ENCODE measurements at places on chromosomes 6 and 20.

- no peak for DNase-seq
These were observed 9.7 kb downstream of the MOCS3 start for GRCh38 chr20:50968289-50968688.

DNA sequence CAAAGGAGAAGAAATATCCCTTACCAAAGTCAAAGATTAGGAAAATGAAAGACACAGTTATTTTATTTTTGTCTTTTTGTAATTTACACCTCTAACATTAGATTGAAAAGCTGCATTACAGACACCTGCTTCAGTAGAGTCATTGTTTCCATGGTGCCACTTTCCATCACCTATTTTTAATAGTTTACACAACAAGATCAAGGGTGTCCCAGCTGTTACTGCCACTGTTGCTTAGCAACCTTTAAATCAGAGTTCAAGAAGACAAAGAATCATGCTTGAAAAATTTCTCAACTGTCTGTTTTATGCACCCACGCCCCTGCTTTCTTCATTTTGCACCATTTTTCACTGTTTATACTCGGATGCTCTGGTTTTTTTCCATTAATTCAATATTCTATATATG lies 668.2 kb upstream of the GJE1 start:
- no peak for DNase-seq

DNA sequence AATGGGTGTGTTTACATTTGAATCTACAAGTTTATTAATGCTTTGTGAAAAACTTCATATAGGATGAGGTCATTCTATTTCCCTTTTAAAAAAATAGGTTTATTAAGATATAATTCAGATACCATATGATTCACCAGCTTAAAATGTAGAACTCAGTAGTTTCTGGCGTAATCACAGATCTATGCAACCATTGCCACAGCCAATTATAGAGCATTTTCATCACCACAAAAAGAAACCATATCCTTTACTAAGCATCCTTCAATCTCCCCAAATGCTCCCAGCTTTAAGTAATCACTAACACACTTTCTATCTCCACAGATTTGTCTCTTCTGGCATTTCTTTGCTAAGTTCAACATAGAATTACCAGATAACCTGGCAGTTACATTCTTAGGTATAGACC lies 137.2 kb downstream of the PTPRT start:
- no peak for DNase-seq

DNA sequence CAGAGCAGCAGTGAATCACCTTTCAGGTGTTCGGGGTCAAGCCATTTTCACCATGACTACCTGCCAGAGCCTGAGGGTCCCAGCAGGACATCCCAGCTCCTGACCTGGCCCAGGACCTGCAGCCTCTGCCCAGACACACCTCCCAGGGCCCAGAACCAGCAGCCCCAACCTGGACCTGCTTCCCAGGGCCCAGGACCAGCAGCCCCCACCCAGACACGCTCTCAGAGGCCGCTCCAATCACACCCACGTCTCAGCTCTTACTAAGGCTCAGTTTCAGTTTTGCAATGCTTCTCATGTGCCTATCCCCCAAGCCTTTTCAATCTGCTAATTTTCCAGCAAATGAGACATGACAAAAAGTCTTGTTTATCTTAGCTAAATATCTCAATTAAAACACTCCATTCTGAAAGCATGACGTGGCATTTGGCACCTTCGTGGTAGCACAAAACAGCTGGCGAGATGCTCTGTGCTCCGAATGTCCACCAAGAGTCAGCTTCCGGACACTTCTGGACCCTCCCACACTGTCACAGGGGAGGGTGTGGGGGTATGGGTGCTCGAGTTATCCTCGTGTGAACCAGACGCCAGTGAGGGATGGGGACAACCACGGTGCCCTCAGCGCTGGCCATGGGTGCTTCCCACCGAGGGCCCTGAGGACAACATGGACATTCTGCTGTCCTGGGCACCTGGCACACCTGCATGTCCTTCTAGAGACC lies 253.2 kb downstream of the DLL1 start:
- DNase-seq: no peak

- DNase-seq: no peak
These were observed 272.2 kb upstream of the FLRT3 start for GRCh38 chr20:14609328-14610221.

GRCh38 chr6:154822947-154823558 lies 89.8 kb downstream of the SCAF8 start:
- no peak for DNase-seq

DNA sequence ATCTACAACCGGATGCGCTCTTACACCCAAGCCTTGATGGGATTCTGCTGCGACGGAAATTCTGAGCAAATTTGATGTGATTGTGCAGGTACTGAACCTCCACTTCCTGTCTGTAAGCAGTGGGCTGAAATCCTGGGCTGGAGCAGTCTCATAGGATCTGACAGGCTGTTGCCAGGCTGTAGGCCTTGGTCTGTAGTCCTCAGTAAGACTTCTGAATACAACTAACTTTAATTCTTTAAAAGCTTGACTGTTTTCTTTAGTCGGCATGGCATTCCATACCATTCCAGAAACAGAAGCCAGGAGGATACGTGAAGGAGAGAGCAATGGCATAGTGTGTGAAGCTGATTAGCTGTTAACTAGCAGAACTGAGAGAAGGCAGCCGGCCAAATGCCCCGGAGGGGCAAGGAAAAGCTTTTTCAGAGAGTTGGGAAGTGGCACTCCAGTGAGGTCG lies 68.3 kb downstream of the ADTRP start:
- no peak for DNase-seq

- no peak for DNase-seq
These were observed 589.8 kb downstream of the BCKDHB start for GRCh38 chr6:80696268-80696667.

DNA sequence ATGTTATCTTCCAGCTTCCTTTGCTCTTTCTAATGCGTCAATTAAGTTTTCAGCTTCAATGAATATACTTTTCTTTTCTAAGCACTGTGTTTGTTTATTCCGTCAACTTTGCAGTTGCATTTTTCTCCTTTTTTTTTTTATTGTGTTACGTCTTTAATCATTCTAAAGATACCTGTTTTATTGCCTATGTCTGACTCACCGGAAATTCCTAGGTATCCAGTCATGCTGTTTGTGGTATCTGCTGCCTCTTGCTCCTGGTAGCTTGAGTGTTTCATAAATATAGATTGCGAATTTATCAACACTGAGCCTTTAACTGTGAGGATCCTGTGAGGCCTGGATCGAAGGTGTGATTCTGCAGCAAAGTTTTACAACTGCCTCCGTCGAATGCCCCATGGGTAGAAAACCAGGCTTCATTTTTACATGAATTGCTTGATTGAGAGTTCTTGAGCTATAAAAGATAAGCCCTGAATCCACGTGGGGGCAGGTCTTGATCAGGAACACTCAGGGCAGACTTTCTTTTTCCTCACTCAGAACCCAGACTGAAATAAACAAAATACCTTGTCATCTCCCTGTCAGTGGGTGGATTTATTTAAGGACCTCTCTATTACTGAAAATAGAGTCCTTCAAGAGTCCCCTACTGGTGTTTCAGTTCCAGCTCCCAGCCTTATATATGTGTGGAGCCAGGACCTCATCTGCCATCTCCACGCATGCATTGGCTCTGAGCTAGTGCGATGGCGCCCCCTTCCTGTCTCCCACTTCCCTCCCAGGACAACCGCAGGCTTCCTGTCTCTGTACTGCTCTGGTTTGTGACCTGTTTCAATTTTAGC lies 60.1 kb upstream of the LRRC1 start:
- peak; percentile 59 for DNase-seq

DNA sequence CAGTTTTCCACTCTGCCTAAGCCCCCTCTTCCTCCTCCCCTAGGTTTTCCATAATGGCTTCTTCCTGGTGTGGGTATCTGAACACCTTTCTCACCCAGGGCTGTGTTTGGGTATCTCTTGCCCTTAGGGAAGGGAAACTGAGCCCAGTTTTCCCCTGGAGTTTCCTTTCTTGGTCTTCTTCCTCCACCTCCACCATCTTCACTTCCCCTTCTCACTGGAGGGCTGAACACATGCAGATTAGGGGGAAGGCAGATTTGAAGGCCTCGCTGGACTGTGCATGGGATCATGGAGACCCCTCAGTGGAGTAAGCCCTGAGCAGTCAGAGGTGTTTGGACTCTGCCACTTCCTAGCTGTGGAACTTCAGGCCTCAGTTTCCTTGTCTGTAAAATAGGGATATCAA lies 27.8 kb downstream of the FOXP4 start:
- DNase-seq: no peak

GRCh38 chr6:170147832-170148708 lies 142.8 kb downstream of the DLL1 start:
- DNase-seq: peak; percentile 89

- DNase-seq: no peak
These were observed 530.3 kb downstream of the RFPL4B start for GRCh38 chr6:112877134-112878100.

GRCh38 chr20:58075586-58076345 lies 152.7 kb downstream of the ANKRD60 start:
- DNase-seq: no peak

DNA sequence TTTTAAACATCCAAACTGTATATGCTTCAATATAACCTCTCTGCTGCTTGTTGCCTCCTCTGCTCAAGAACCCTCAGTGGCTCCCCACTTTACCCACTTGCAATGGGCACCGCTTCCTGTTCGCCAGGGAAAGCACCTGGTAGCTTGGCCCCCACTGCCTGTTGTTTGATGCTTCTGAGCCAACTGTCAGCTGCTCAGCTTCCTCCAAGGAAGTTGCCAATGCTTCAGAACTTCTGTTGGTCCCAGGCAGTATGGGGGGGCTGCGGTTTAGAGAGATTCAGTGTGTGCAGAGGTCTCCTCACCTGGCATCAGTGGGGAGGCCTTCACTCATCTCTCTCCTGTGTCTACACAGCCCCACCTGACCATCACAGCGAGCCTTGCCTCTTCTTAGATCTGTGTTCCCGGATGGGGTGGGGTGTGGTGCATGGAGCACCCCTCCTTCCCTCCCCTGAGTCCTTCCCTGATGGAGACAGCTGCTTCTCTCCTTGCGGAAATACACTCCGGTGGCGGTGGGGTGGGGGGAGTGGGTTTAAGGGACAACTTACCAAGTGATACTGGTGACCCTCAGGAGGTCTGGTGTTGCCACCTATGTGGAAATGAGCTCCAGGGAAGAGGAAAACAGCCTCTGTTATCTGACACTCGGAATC lies 308.1 kb downstream of the CDH26 start:
- no peak for DNase-seq

GRCh38 chr6:149233056-149233715 lies 84.3 kb upstream of the TAB2 start:
- DNase-seq: peak; percentile 73

DNA sequence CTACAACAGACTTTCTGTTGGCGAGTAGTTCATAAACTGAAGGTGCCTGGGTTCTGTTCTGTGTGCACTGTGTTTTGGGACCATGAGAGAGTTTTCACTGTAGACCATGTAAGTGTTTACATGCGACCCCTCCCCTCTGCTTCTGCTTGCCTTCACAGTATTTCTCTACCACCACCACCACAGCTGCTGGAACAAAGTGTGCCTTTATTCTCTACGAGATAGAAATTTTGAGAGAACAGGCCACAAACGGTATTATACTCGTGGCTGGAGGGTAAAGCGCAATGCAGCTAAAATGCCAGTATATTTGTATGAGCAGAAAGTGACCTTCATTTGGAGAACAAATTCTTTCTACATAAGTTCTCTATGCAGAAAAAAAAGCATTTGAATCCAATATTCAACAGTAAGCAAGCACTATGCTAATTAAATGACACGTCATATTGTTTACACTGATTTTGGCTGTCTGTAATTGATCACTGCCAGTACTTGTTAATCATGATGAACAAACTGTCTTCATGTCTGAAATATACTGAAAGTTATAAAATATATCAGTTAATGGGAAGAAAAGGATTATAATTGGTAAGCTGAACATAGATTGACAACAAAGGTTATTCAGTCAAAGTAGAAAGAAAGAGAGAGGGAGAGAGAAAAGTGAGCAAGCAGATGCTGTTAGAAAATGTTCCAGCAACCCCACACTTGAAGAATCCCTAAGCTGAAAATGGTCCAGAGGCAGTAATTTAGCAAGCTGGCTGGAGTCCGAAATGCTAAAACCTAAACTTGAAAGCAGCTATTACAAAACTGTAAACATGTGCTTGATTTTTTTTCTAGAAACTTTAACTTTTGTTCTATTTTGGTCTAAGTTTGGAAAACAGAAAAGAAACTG lies 8.8 kb downstream of the CLDN20 start:
- no peak for DNase-seq

DNA sequence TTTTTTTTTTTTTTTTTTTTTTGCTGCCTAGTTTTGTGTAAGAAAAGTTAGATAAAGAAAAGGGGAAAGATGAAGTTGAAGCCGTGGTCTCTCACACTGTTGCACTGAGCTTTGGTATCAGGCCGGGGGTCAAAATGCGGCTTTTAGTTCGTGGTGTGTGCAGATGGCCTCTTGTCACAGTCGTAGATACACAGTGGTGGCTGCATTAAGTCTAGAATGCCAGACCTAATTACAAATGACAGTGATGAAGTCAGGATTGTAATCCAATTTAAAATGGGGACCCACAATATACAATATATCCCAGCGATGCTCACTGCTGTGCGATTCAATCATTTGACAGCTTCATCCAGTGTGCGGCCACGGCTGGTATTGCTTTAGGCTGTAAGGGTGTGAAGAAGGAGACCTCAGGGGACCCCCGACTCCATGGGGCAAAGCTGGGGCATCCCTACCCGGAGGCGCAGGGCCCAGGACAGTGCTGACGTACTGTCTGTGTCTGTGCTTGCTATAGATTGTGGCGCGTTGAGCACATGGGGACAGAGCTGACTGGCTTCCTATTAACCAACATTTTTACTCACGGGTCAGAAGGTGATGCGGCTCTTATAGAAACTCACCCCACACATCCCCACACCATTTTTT lies 210.0 kb upstream of the SOX4 start:
- no peak for DNase-seq

- no peak for DNase-seq
These were observed 90.5 kb downstream of the BTBD9 start for GRCh38 chr6:38549180-38549579.

GRCh38 chr20:23255716-23256385 lies 94.7 kb upstream of the NXT1 start:
- DNase-seq: no peak

- DNase-seq: no peak
These were observed 213.6 kb upstream of the DTNBP1 start for GRCh38 chr6:15876406-15876805.

- DNase-seq: no peak
These were observed 18.4 kb downstream of the TRAM2 start for GRCh38 chr6:52558266-52559000.

Data from KBM-7 (cell line).